ENCODE measurements at places on chromosomes 2 and 18.

DNA sequence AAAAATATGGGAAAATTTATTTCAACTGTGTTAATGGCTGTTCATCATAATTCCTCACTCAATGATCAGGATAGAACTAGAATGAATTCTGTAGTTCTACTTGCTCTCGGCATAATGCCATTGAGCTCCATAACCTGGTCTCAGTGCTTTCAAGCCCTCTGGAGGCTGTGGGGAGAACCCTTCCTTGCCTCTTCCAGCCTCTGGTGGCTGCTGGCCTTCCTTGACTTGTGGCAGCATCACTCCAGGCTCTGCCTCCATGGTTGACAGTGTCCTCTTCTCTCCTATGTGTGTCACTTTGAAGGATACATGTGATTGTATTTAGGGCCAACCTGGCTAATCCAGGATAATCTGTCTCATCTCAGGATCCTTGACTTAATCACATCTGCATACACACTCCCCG is 26.9 kb upstream of the CABYR start:
- no peak for DNase-seq

- no peak for DNase-seq
Measured at GRCh38 chr2:84686783-84687476, 170.6 kb downstream of the DNAH6 start.

- DNase-seq = no peak
Measured at GRCh38 chr2:66531155-66531554, 96.2 kb downstream of the MEIS1 start.

- no peak for DNase-seq
Measured at GRCh38 chr18:47677952-47678351, 252.5 kb downstream of the SMAD2 start.

DNA sequence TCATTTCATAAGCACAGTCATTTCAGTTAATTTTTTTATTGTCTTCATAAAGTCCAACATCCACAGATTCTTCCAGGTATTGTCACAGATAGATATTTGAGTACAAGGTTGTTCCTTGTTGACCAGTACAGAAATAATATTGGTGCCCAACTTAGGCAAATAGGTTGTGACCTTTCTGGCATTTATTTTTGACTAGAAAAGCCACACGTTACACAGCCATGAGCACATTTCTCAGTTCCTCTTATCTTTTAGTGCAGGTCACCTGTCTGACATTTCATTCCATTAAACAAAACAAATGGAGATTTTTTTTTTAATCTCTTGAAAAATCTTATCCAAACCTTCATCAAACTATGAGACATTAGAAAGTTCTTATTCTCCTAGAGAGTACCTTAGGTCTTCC is 428.8 kb downstream of the ZNF521 start:
- DNase-seq = no peak

GRCh38 chr2:239866350-239866749 is 158.8 kb downstream of the NDUFA10 start:
- no peak for DNase-seq

DNA sequence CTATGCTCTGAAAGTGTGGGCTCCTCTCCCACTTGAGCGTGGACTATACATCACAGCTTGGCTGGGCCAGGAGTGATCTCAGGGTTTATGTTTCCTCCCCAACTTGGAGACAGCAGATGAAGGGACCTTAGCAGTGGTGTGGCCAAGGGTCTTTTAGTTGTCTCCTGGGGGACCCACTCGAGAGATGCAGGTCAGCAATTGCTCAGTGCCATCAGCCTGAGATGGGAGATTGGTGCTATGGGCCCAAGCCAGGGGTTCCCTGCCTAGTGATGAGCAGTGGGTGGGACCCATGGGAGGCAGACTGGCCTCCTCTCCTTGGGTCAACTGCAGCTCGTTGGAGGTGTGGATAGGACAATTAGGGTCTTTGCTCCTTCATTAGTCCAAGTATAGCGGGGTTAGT is 510.5 kb upstream of the FSHR start:
- DNase-seq = no peak

DNA sequence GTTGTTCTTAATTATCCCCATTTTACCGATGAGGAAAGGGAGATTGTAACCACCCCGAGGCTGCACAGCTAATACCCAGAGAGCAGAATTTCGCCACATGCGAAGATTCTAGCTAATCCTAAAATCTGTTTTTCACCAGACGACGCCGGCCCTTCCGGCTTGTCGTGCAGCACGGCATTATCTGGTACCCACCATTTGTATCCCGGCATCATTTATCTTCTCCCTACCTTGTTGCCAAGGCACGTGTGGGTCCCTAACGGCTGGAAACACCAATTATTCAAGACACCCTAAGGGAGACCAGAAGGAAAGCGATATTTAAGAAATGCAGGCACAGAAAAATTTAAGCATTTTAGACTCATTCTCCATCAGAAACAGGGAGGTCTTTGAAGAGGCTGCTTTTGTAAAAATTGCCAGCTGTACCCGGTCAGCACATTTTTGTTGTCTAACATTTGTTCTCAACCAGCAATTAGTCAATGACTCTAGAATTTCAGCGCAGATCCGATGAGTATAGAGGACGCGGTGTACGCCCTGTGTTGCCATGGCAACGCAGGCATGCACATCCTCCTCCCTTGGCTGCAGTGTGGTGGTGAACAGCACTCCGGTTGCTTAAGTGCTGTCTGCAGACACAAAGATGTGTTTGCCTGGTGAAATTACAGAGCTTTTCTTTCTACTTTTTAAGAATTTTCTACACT is 111.6 kb downstream of the AGAP1 start:
- no peak for DNase-seq

DNA sequence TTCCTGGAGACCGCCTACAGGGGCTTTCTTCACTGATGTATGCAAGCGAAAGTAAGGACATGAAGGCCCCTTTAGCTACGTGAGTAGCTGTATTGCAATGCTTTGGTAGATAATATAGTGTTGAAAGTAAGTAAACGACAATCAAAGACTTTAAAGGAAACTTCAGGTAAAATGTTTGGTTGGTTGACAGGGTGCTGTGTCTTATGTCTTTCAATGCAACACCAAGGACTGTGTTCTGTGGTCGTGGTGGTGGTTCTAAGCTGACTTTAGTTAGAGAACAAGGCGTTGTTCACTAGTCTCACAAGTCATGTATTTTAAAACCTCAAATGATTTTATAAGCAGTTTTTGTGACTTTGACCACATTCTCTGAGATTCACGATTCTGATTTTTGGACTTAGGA is 58.0 kb upstream of the CABYR start:
- no peak for DNase-seq

Measured in GM13976 (cell line).